ENCODE measurements at places on chromosomes 11 and 22.

GRCh38 chr22:20843501-20843900 is 15.1 kb downstream of the PI4KA start:
- no peak for DNase-seq

DNA sequence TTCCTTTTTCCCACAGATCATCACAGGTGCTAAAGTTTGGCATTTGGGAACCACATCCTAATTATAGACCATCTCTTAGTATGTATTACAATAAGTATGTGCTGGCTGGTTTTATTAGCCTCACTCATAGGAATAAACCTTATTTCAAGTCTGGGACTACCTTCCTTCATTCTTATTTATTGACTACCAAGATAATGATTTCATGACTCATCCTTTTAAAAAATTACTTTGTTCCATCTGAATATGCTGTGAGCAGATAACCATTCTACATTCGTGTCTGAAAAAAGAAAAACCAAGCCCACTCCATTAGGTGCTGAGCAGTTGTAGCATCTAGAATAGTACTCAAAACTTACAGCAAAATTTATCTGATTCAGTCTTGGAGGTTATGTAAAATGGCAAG is 12.3 kb downstream of the TNRC6B start:
- DNase-seq = no peak

- no peak for DNase-seq
These were observed 94.3 kb upstream of the BMAL1 start for GRCh38 chr11:13183094-13183825.

- DNase-seq = no peak
These were observed 710 bp downstream of the MTCH2 start for GRCh38 chr11:47641600-47642098.

Measured in T-helper 22 cell (primary cell).